Progenitor cell of endocrine pancreas (in vitro differentiated cells): ENCODE measurements at places on chromosomes 3 and 15. TPM values are rescaled to one million over a fixed set of nuclear protein-coding genes. Genes with fewer than 3 reads are reported as not detected.

Gene ZNF860
- total RNA-seq: 2.1 and 2.2 TPM in 2 replicates

Gene CPA3
- total RNA-seq: not detected in 2 replicates

Gene CPNE9
- total RNA-seq: 0.47 and 0.69 TPM in 2 replicates

Gene MOBP
- not detected in 2 replicates for total RNA-seq

Gene SERPINI2
- 1.8 and 2.0 TPM in 2 replicates for total RNA-seq

Gene RLBP1
- not detected in 2 replicates for total RNA-seq

Gene IMPG2
- total RNA-seq: 0.82 and 0.98 TPM in 2 replicates

Gene LRRN1
- 208 and 222 TPM in 2 replicates for total RNA-seq

Gene C3orf18
- total RNA-seq: 12.0 and 12.5 TPM in 2 replicates

Gene C3orf85
- total RNA-seq: not detected in 2 replicates

Gene BFSP2
- not detected in 2 replicates for total RNA-seq

Gene COL7A1
- total RNA-seq: 31.5 and 38.4 TPM in 2 replicates

Gene WDR49
- 0.43 and 0.91 TPM in 2 replicates for total RNA-seq

Gene IL5RA
- 0.11 TPM in 1 of 2 replicates, not detected in the other for total RNA-seq

Gene SMCO1
- not detected in 2 replicates for total RNA-seq

Gene TIMMDC1
- 91.1 and 95.4 TPM in 2 replicates for total RNA-seq

Gene THPO
- 6.2 and 7.1 TPM in 2 replicates for total RNA-seq

Gene GOLGA8G
- not detected in 2 replicates for total RNA-seq

Gene CFAP44
- total RNA-seq: 16.4 and 17.0 TPM in 2 replicates

Gene SLC22A13
- total RNA-seq: 0.62 and 0.67 TPM in 2 replicates

Gene AGTR1
- total RNA-seq: 7.7 and 8.2 TPM in 2 replicates

Gene PROK2
- total RNA-seq: not detected in 2 replicates

Gene LTF
- 0.33 and 0.53 TPM in 2 replicates for total RNA-seq
